ENCODE measurements at places on chromosomes 5 and 9.

DNA sequence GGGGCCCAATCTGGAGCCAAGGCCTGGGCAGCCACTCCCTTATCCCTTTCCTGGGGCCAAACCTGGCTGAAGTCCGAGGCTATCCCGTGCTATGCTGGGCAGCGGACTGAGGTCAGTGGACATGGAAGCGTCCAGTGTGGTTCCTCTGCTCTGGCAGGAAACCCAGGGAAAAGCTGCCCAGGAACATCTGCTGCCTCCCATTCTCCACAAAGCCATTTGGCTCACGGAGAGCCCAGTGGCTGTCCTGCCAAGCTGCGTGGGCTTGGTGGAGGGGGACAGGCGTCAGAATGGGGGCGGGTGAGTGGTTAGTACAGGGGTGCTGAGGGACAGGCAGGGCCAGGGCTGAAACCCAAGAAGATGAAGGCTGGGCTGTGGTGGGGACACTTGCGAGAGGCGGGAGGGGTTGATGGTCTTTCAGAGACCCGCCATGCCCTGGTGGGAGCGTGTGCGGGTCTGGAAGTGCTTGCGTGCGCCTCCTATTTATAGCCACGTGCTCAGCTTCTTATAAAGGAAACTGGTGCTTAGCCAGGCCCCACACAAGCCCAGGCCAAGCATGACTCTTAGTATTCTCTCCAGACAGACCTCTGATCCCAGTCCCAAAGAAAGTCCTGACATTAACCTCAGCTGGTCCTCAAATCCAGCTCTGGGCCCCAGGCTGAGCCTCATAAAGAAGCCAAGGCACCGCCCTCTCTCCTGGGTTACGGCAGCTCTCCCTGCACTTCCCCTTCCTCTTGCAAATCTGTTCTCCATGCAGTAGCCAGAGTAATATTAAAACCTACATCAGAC is 9.4 kb upstream of the SLC6A7 start:
- no peak for DNase-seq

DNA sequence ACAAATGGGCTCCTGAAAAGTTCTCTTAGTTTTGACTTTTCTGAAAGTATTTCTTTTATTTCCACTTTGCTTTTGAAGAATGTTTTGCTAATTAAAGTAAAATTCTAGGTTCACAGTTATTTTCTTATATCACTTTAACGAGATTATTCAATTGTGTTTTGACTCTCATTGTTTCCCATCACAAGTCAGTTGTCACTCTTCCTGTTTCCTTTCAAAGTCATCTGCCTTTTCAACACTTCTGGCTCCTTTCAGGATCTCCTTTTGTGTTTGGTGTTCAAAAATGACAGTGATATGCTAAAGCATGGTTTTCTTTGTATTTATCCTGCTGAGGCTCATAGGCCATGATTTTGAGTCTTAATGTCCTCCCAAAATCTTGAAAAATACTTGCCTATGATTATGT is 235.4 kb upstream of the TAS2R1 start:
- no peak for DNase-seq

DNA sequence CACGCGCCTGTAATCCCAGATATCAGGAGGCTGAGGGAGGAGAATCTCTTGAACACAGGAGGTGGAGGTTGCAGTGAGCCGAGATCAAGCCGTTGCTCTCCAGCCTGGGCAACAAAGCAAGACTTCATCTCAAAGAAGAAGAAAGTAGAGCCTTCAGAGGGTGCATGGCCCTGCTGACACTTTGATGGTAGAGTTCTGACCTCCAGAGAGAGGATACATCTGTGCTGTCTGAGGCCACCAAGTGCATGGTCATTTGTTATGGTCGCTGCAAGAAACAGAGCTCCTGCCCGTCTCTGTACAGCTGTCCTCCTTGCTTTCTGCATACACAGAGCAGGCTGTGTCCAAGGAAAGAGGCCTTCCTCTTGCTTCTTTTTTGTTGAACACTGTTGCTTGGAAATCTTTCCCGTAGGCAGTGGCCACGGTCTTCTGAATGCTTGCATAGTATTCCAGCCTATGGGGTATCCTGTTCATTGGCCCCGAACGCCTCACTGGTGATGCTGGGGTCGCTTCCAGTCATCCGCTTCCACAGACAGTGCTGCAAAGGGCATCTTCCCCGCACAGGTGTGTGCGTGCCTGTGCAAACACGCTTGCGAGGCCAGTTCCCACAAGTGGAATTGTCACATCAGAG is 36.8 kb upstream of the UNC5A start:
- DNase-seq: no peak

- DNase-seq: no peak
Measured at GRCh38 chr9:13588151-13589033, 308.9 kb upstream of the MPDZ start.

- no peak for DNase-seq
Measured at GRCh38 chr5:132505641-132506040, 15.1 kb upstream of the IRF1 start.

GRCh38 chr9:127075624-127076372 is 46.6 kb downstream of the ANGPTL2 start:
- no peak for DNase-seq

DNA sequence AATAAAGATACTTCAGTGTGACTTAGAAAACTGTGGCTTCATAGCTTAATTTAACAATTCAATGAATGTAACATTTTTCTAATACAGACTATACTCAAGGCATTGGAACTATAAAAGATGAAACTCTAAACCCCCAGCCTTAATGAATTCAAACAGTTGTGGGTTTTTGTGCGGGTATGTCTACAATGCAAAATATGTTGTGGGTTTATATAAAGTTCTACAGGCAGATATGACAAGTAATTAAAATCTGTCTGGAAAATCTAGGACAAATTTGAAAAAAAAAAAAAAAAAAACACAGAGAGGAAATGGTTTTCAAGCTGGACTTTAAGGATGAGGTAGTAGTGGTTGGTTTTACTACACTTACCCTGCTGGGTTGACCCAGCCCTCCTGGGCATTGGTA is 467.5 kb upstream of the TLE4 start:
- DNase-seq: no peak

GRCh38 chr5:111667128-111667736 is 89.8 kb downstream of the NREP start:
- DNase-seq: no peak

- DNase-seq: no peak
Measured at GRCh38 chr5:114319236-114319635, 42.6 kb upstream of the KCNN2 start.

- DNase-seq: no peak
Measured at GRCh38 chr9:37212435-37212834, 92.1 kb downstream of the ZCCHC7 start.

DNA sequence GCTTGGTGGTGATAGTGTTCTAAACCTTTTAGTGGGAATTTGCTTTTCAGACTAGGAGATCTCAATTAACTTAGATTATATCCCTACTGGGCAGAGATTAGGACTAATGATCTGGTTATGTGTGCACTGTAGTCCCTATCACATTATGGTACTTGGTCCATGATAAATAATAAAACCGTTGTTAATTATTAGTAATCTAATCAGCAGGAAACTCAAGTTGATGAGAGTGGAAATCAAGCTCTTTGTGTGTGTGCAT is 262.3 kb downstream of the ARHGAP26 start:
- DNase-seq: no peak

GRCh38 chr9:3858961-3859360 is 333.2 kb upstream of the RFX3 start:
- no peak for DNase-seq

DNA sequence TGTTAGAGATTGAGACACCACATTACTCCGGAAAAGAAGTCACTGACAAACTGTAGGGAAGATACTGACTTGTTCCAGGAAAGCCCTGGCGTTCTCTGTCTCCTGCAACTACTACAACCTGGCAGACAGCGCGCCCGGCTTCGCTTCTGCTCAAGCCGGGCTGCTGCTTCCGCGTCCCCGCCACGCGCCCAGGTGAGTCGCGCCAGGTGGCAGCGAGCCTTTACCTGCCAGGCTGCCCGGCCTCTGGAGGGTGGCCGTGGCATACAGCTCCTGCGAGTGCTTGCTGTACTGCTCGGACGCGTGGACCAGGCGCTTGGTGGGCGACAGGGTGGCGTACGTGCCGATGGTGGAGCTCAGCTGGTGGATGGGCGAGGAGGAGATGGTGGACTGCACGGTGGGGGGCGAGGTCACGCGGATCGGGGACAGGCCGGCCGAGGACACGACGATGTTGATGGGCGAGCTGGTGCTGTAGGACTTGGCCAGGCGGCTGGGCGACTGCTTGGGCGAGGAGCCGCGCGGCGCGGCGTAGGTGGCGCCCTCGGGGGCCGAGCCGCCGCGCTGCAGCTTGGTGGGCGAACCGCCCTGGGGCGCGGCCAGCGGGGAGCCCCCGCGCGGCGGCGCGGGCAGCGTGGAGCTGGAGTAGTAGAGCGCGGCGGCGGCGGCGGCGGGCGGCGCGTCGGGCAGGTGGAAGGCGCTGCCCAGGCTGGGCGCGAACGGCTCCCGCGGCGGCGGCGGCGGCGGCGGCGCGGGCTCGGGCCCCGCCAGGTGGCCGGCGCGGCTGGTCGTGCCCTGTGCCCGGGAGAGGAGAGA is 519.6 kb downstream of the CTNND2 start:
- no peak for DNase-seq

GRCh38 chr5:121503111-121503840 is 348.4 kb upstream of the FTMT start:
- DNase-seq: no peak

DNA sequence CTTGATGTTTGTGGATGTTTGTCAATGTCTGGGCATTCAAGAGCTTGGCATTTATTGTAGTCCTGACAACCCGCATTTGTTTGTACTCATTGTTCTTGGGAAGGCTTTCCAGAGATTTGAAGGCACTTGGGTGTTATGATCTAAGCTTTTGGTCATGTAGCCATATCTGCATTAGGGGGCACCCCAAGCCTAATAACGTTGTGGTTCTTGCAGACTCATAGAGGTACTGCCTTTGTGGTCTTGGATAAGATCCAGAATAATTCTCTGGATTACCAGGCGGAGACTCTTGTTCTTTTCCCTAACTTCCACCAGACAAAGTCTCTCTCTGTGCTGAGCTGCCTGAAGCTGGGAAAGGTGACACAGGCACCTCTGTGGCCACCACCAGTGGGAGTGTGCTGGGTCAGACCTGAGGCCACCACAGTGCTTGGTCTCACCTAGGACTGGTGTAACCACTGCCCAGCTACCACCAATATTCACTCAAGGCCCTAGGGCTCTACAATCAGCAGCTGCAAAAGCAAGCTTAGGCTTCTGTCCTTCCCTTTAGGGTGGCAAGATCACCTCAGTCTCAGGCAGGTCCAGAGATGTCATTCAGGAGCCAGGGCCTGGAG is 144.4 kb upstream of the TAS2R1 start:
- DNase-seq: no peak

DNA sequence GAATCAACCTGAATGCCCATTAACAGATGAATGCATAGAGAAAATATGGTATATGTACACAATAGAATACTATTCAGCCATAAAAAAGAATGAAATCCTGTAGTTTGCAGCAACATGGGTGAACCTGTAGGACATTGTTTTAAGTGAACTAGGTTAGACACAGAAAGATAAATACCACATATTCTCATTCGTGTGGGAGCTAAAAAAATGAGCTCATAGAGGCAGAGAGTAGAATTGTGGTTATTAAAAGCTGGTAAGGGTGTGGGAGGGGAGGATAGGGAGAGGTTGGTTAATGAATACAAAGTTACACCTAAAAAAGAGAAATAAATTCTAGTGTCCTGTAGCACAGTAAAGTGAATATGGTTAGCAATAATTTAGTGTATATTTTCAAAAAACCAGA is 23.5 kb downstream of the PTTG1 start:
- DNase-seq: no peak

GRCh38 chr5:14497311-14497710 is 84.3 kb upstream of the OTULINL start:
- no peak for DNase-seq

- DNase-seq: no peak
Measured at GRCh38 chr5:68189613-68190012, 25.9 kb upstream of the PIK3R1 start.

GRCh38 chr9:3525096-3525835 is 535 bp downstream of the RFX3 start:
- DNase-seq: no peak

- DNase-seq: no peak
Measured at GRCh38 chr9:78967596-78968217, 604.1 kb upstream of the TLE4 start.

GRCh38 chr5:142287096-142287972 is 37.5 kb downstream of the SPRY4 start:
- no peak for DNase-seq

DNA sequence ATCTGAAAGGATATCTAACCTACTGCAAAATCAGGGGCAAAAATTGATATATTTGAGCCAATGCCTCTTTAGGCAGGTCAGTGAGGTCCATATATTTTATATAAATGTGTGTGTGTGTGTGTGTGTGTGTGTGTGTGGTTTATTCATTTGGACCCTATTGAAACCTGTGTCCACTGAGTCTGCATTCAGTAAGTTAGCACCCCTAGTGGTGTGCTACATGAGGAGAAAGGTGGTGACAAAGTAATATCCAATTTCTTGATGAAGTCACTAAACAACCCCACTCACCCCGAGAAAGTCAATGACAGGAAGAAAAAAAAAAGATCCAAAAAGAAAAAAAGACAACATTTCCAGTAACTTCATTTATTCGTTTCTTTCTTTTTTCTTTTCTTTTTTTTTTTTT is 4.1 kb downstream of the FBXW11 start:
- DNase-seq: no peak

- no peak for DNase-seq
Measured at GRCh38 chr9:113935677-113936380, 59.7 kb downstream of the ZNF618 start.

DNA sequence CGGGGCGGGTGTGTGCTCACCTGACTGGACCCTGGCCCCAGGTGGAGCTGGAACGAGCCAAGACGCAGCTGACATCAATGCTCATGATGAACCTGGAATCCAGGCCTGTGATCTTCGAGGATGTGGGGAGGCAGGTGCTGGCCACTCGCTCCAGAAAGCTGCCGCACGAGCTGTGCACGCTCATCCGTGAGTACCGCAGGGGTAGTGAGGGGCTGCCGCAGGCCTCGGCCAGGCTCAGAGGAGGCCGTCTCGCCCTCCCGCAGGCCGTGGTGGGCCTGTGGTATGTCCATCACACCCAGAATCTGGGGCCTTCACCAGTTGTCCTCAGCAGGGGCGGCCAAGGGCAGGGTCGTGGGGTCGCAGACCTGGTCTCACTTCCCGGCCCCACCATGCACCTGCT is 11.3 kb downstream of the PMPCA start:
- no peak for DNase-seq

DNA sequence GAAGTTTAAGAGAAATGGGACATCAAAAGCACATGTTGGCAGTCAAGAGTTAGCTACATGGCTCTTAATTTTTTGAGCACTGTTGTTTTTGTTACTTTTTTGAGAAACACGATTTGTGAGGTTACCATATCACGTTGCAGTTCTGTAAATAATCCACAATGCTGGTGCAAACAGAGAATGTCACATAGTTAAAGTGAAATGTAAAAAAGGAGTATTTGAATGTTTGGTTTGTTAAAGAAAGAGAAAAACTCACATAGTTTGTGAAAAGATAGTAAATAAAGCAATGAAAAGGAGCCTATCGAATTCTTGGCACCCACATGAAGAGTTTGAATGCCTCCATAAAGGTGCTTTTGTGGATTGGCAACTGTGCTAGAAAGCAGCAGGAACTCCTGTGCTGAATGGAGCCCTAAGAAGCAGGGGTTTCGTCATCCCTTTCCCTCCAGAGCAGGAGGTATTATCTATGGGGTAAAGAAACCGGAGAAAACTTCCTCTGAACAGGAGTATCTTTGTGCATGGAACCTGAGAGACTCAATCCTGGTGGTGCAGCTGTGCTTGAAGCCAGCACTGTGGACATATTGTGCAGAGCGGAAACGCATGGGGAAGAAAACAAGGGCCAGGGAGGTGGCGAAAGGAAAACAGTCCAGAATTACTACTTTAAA is 148.5 kb upstream of the OTULINL start:
- DNase-seq: no peak

- no peak for DNase-seq
Measured at GRCh38 chr5:91028499-91028956, 354.6 kb downstream of the ARRDC3 start.
